ENCODE measurements at places on chromosomes 3 and 15.

GRCh38 chr3:64046996-64047594, 23.8 kb upstream of the PSMD6 start:
- peak; percentile 84 for DNase-seq

GRCh38 chr3:52442409-52443267, 2.3 kb downstream of the SEMA3G start:
- no peak for DNase-seq

DNA sequence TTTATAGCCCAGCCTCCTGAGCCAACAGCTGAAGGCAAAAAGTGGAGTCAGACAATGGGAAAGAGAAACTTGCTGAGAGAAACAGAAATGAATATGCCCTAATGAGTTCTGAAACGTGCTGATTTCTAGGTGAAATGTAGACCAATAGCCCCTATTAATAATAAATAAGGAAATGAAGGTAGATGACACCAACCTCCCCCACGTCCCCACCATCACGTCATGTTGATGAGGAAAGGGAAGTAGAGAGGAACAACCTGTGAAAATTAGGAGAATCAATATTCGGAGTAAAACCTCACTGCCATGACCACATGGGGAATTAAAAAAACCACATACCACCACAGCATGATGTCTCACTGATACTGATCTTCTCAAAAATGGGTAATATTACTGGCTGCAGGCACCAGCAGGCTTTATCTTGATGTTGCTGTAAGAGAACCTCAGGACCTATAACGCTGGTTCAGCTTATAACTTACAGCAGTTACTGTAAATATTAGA, 64.0 kb downstream of the KAT2B start:
- no peak for DNase-seq

GRCh38 chr3:101602731-101603130, 28.8 kb downstream of the PCNP start:
- DNase-seq, result no peak

DNA sequence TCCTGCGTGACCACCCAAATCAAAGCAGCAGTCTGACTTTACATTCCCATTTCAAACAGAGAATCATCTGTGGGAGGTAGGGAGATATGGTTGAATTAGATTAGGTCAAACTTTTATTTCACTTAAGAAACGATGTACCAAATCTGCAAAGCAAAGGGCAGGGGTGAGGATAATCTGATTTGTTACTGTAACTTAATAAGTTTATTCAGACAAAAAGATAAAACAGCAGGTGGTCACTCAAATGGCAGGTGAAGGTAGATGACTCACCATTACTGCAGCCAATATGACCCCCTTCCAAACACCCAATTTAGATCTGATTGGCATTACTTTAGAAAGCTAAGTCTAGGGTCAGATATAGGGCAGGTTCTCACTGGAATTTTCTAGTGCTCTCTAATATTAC, 651.0 kb upstream of the NAALADL2 start:
- no peak for DNase-seq

DNA sequence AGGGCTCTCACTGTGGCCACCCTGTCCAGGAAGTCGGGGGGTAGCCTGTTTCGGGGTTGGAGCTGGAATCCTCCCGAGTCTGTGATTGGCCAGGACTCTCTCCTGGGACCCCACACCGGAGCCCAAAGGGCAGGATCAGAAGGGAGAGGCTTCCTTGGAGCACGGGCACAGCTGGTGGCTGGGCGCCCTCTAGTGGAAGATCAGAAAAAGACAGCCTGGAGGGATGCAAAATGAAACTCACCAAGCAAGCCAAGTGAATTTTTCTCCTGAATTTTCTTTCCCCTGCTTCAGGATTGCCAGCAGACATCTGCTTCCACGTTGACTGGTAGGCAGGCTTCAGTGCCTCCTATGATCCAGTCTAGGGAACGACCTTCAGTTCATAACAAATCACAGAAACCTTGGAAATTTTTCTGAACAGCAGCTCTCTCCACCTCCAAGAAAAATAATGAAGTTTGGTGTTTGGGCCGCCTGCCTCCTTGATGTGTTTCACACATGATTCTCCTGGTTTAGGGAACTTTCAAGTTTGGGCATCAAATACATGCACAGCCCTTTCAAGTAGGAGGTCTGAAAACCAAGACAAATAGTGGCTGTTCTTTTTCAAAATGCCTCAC, 224.6 kb downstream of the VPS13C start:
- DNase-seq, result peak; percentile 73

DNA sequence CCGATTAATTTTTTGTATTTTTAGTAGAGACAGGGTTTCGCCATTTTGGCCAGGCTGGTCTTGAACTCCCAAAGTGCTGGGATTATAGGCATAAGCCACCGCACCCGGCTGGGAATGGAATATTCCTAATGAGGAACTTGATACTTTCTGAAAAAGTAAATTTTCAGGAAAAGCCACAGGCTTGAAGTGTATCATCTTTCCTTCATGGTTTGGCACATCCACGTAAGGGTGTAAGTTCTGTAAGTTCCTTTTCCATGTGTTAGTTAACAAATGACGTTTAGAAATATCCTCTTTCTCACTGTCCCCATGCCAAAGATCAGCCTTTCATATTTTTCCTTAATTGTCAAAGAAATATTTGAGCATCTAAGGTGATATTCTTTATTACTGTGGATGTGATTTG, 24.9 kb downstream of the TMEM45A start:
- no peak for DNase-seq

- no peak for DNase-seq
Observed at GRCh38 chr15:27235161-27235560, 264.2 kb downstream of the GABRG3 start.

GRCh38 chr3:177126015-177126773, 71.1 kb downstream of the TBL1XR1 start:
- no peak for DNase-seq

DNA sequence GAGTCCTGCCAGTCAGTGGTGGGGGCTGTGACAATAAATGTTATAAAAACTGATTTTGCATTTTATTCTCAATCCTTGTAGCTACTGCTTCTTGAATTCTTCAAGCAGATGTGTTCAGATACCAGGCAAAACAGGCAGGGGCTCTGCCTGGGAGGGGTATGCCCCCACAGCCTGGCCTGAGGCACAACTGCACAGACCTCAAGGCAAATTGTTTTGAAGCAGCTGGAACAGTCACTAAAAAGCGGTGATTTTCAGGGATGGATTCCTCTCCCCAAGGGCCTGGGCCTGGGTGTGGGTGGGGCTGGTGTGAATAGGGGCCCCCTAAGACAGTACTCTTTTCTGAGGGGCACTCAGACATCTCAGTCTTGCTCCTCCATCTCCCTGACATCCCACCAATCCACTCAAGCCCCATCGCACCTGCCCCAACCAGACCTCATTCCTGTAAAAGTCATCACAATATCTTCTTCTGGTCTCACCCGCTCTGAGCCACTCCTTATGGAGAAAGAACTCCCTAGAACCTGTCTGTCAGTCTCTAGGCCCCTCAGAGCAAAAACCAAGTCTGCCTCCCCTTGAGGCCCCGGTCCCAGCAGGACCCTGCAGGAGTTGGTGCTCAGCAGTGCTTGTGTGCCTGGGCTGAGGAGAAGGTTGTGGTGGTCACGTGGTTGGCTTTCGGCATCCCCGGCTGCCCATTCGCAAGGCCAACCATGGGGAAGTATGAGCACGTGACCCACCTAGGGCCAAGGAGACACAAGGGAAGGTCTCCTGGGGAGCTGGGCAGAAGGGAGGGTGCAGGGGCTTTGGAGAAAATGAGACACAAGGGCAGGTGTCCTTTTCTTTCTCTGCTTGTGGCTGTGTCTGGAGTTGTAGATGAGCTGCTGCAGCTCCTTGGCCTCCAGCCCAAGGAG, 2.9 kb upstream of the PSTPIP1 start:
- no peak for DNase-seq

Measured in thyroid gland (tissue), 4 donors.